HFFc6 (cell line): ENCODE measurements at places on chromosomes 3 and 15.
A peak's percentile ranks its signal among the peaks of the same experiment; 100 is the strongest.

- no peak overlapping the region for H3K27ac ChIP-seq
- no peak for DNase-seq
- no peak overlapping the region for H3K4me3 ChIP-seq
- no peaks in the 10 kb centered on the region for H3K36me3 ChIP-seq
Observed at GRCh38 chr3:3705090-3705775, 94.0 kb upstream of the LRRN1 start.

DNA sequence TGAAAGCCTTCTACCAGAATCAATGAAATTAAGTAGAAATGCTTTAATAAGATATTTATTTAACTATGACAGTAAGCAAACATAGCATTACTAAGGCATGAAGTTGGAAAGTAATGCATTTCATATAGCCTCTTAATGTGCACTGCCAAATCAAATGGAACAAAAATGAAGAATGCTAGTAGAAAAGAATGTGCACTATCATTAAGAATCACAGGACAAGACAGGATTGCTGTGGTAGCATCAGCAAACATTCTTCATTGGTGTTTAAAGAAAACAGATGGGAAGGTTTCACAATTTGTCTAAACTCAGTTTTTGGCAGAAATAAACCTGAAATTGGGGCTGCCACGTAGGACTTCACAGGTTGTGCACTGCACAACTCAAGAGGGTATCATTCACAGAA lies 168.9 kb downstream of the CNTN3 start:
- no peak overlapping the region for H3K4me3 ChIP-seq

GRCh38 chr3:153138276-153139210 lies 23.5 kb upstream of the RAP2B start:
- H3K4me3 ChIP-seq: peak overlapping the region; percentile 73
- DNase-seq: peak; percentile 93
- H3K4me1 ChIP-seq: peaks cover 58% of the 10 kb centered on the region
- no peaks in the 10 kb centered on the region; the same call in 1 of the 2 replicates for H3K27me3 ChIP-seq
- H3K27ac ChIP-seq: peak overlapping the region; percentile 94

GRCh38 chr3:179181021-179181472 lies 32.9 kb downstream of the PIK3CA start:
- H3K27ac ChIP-seq: peak overlapping the region; percentile 65; the same call in 1 of the 2 replicates
- H3K4me3 ChIP-seq: no peak overlapping the region
- peak; percentile 17 for DNase-seq
- no peaks in the 10 kb centered on the region for H3K36me3 ChIP-seq
- H3K4me1 ChIP-seq: no peaks in the 10 kb centered on the region

DNA sequence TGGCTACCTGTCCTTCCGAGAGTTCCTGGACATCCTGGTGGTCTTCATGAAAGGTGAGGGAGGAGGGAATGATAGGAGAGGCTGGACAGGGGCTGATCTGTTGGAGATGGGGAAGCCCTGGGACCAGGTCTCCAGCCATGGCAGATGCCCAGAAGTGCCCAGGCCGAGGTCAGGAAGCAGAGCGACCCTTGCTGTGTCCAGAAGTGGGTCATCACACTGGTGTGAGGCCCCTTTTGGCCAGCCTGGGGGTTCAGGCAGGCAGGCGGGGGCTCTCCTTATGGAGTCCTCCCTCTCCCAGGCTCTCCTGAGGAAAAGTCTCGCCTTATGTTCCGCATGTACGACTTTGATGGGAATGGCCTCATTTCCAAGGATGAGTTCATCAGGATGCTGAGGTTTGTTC lies 17.8 kb downstream of the DUOX1 start:
- no peak overlapping the region for H3K27ac ChIP-seq
- no peak overlapping the region for H3K4me3 ChIP-seq
- DNase-seq: no peak
- H3K27me3 ChIP-seq: peaks cover 9% of the 10 kb centered on the region
- no peaks in the 10 kb centered on the region for H3K36me3 ChIP-seq
- H3K4me1 ChIP-seq: peaks cover 27% of the 10 kb centered on the region

- H3K27ac ChIP-seq: peak overlapping the region; percentile 90
- H3K4me1 ChIP-seq: peaks cover 62% of the 10 kb centered on the region
- H3K27me3 ChIP-seq: peaks cover 3% of the 10 kb centered on the region
- H3K36me3 ChIP-seq: no peaks in the 10 kb centered on the region
Observed at GRCh38 chr15:69852482-69852881, 245.2 kb downstream of the TLE3 start.

GRCh38 chr3:42747581-42747980 lies 25.5 kb downstream of the CCDC13 start:
- no peaks in the 10 kb centered on the region for H3K36me3 ChIP-seq
- no peak for DNase-seq
- H3K4me1 ChIP-seq: peaks cover 7% of the 10 kb centered on the region
- no peak overlapping the region for H3K4me3 ChIP-seq
- H3K27ac ChIP-seq: no peak overlapping the region
- peaks cover 8% of the 10 kb centered on the region for H3K27me3 ChIP-seq

DNA sequence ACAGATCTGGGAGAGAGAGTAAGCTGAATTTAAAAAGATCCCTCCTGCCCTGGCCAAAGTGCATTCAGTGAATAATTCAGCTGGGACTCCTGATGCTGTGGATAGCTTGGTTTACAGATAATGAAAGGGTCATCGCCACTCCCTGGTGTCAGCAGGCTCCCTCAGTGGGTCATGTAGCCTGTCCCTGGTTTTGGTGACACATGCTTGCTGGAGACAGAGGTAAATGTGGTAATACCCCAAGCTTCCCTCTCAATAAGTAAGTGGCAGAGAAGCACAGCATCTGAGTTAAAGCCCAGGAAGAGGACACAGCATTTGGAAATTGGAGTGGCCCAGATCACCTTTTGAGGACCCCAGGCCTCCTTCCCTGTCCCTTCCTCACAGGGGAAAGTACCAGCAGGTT lies 1.8 kb downstream of the TMEM115 start:
- no peak for DNase-seq
- peaks cover 37% of the 10 kb centered on the region for H3K4me1 ChIP-seq
- H3K4me3 ChIP-seq: peak overlapping the region; percentile 97

DNA sequence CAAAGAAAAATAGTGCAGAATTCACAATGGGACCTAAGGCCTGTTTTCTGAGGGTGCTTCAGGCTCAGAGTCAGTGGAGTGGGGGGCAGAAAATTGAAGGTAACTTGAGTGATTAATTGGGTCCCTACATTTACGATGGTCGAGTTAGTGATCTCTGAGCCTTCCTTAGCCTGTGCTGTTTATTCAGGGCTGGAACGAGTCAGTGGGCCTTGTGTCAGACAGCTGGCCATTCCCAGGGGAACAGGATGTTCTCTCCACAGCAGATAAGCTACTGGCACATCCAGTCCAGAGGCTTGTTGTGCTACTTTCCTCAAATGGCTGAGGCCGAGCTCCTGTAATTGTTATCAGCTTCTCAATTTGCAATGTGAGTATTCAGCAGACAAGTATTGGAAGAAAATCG lies 29.2 kb upstream of the CNTN3 start:
- no peaks in the 10 kb centered on the region for H3K27me3 ChIP-seq
- no peak for DNase-seq
- H3K36me3 ChIP-seq: no peaks in the 10 kb centered on the region
- no peak overlapping the region; the same call in 1 of the 2 replicates for H3K4me3 ChIP-seq
- H3K27ac ChIP-seq: peak overlapping the region; percentile 69
